ENCODE measurements at places on chromosomes 7 and 10. TPM values are rescaled to one million over a fixed set of nuclear protein-coding genes. Genes with fewer than 3 reads are reported as not detected.
A peak's percentile ranks its signal among the peaks of the same experiment; 100 is the strongest.

DNA sequence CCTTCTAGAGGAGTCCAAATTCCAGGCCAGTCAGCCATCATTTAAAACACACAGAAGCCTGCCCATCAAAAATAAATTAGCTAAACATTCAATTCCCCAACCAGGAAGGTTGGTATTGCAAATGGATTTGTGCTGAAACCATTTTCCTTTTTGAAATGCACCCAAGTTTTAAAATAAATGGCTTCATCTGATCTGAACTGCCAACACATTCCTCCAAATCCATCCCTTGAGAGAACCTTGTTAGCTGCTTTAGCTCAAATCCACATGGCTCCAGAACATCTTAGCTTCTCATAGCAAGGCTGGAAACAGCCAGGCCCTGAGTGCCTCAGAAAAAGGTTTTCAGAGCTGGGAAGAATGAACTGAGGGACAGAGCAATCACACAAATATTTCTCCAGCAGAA, 306.3 kb downstream of the FZD1 start:
- H3K27ac ChIP-seq = no peak overlapping the region
- no peak overlapping the region for H3K4me3 ChIP-seq
- no peak for DNase-seq
- H3K4me1 ChIP-seq = no peaks in the 10 kb centered on the region

- H3K27me3 ChIP-seq = no peaks in the 10 kb centered on the region
- no peak for DNase-seq
Observed at GRCh38 chr7:108382932-108383331, 73.3 kb downstream of the NRCAM start.

DNA sequence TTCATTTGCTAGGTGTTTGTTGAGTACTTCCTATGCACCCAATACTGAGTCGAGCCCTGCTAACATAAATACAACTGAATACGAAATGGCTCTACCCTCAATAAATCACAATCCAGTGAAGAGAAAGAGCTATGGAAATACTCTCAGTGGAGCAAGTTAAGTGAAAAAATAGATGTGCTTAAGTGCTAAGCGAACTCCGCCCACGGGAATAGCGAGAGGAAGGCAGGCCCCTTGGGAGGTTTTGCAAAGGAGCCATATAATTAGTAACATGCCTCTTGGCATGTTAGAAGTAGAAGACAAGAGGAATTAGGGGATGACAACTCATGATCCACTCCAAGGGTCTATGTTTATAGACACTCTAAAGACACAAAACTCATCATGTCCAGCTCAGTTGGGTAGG, 42.8 kb upstream of the TSPAN33 start:
- no peak overlapping the region for H3K27ac ChIP-seq
- no peaks in the 10 kb centered on the region for H3K36me3 ChIP-seq
- H3K4me3 ChIP-seq = no peak overlapping the region
- H3K4me1 ChIP-seq = no peaks in the 10 kb centered on the region
- no peaks in the 10 kb centered on the region for H3K27me3 ChIP-seq
- DNase-seq = no peak

- no peak overlapping the region for H3K4me3 ChIP-seq
- DNase-seq = no peak
- peaks cover 2% of the 10 kb centered on the region for H3K27me3 ChIP-seq
- H3K27ac ChIP-seq = no peak overlapping the region
Observed at GRCh38 chr7:44261240-44261639, 60.5 kb downstream of the YKT6 start.

DNA sequence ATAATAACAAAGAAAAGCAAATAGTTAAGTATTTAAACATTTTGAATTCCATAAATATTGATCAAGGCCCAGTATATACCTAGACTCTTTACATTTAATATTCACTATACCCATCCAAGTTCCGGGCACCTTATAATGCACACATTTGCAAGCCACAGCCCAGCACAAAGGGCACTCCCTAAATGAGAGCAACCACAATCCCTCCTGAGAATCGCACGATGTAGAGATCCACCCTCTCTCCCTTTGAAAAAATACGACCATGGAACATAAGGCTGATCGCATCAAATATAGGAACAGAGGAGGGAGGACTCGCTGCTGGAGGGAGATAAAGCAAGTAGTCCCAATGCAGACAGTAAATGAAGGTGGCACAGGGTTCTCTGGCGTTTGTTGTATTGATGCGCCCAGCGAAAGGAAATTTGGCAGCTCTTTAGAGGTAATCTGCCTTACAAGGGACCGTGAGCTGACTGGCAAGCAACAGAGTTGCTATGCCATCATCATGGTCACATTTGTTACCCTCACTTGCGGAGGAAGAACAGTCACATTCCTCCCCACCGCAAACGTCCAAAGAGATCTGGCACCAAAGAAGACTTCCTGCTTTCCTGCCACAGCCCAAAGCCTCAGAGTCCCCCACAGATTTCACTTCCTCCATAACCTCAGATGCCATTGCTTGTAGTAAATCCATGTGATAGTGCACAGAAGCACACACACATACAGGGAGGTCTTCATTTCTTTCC, 16.1 kb upstream of the TAS2R40 start:
- no peak overlapping the region for H3K27ac ChIP-seq
- peak; percentile 18 for DNase-seq
- H3K4me3 ChIP-seq = no peak overlapping the region
- H3K4me1 ChIP-seq = peaks cover 3% of the 10 kb centered on the region
- no peaks in the 10 kb centered on the region for H3K27me3 ChIP-seq

- no peaks in the 10 kb centered on the region for H3K27me3 ChIP-seq
- H3K4me3 ChIP-seq = no peak overlapping the region
- no peak for DNase-seq
Observed at GRCh38 chr10:76769582-76769981, 868.0 kb downstream of the KCNMA1 start.

DNA sequence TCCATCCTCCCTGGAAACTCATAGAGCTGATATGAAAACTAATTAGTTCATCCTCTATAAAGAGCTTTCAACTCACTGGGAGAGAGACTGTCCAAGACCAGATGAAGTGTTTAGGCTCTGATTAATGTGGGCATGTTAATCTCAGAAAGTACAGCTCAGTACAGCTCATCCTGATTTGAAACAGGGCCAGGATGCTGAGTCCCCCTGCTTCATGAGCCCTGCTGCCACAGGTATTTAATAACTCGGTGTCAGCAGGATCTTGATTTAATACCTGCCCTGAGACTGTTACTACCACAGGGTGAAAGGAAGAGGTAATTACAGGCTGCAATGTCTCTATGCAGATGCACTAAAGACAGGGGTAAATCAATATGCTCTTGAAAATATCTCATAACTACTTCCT, 10.8 kb downstream of the LMOD2 start:
- no peak overlapping the region for H3K4me3 ChIP-seq
- no peak overlapping the region for H3K27ac ChIP-seq
- H3K36me3 ChIP-seq = no peaks in the 10 kb centered on the region
- DNase-seq = no peak
- H3K27me3 ChIP-seq = peaks cover 2% of the 10 kb centered on the region

GRCh38 chr7:43085992-43086391, 26.5 kb upstream of the HECW1 start:
- H3K4me1 ChIP-seq = no peaks in the 10 kb centered on the region
- H3K36me3 ChIP-seq = no peaks in the 10 kb centered on the region
- no peak overlapping the region for H3K27ac ChIP-seq
- no peak for DNase-seq
- H3K27me3 ChIP-seq = no peaks in the 10 kb centered on the region

- no peak for DNase-seq
- peaks cover 6% of the 10 kb centered on the region for H3K36me3 ChIP-seq
- peaks cover 8% of the 10 kb centered on the region for H3K4me1 ChIP-seq
- H3K27ac ChIP-seq = no peak overlapping the region
- H3K4me3 ChIP-seq = no peak overlapping the region
Observed at GRCh38 chr10:119867317-119867716, 5.3 kb downstream of the MCMBP start.

GRCh38 chr7:100127866-100128636, 1.3 kb downstream of the MBLAC1 start:
- no peaks in the 10 kb centered on the region for H3K27me3 ChIP-seq
- H3K4me1 ChIP-seq = peaks cover 53% of the 10 kb centered on the region
- H3K27ac ChIP-seq = peak overlapping the region; percentile 100
- no peak for DNase-seq

LRRN3 gene
- total RNA-seq = 23.8 TPM

HMX2 gene
- total RNA-seq = 0.05 TPM

ADAM12 gene
- total RNA-seq = 4.6 TPM

NPFFR1 gene
- total RNA-seq = 0.05 TPM
